ENCODE measurements at places on chromosomes 1 and 21. TPM values are rescaled to one million over a fixed set of nuclear protein-coding genes. Genes with fewer than 3 reads are reported as not detected.

GRCh38 chr1:209900734-209901133, 37.3 kb upstream of the SYT14 start:
- DNase-seq: no peak
- no peaks in the 10 kb centered on the region for H3K36me3 ChIP-seq
- H3K4me1 ChIP-seq: peaks cover 3% of the 10 kb centered on the region
- H3K27ac ChIP-seq: no peak overlapping the region
- H3K4me3 ChIP-seq: no peak overlapping the region

- no peaks in the 10 kb centered on the region for H3K36me3 ChIP-seq
- no peaks in the 10 kb centered on the region for H3K4me1 ChIP-seq
- no peak overlapping the region for H3K27ac ChIP-seq
- no peak overlapping the region for H3K4me3 ChIP-seq
- DNase-seq: no peak
These were observed 347.7 kb downstream of the TGFB2 start for GRCh38 chr1:218692808-218693207.

GRCh38 chr1:5724847-5725246, 267.4 kb downstream of the NPHP4 start:
- H3K27me3 ChIP-seq: peaks cover 11% of the 10 kb centered on the region
- no peak overlapping the region for H3K27ac ChIP-seq
- no peaks in the 10 kb centered on the region for H3K4me1 ChIP-seq
- no peak overlapping the region for H3K4me3 ChIP-seq
- DNase-seq: no peak

DNA sequence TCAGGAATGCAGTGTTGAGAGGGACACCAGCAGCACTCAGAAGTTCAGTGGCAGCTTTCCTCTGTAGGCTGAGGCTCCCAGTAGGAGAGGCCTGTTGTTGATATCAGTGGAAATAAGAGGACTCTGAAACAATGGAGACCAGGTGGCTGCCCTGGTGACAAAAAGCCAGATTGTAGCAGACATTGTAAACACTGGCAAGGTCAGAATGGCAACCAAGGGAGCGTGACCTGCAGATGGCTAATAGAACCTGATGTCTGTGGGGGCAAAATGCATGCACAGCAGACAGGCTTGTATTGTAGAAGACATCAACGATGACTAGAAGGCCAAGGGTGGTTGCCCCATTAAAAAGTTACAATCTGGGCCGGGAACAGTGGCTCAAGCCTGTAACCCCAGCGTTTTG, 53.1 kb upstream of the GPR37L1 start:
- no peaks in the 10 kb centered on the region for H3K4me1 ChIP-seq
- no peak overlapping the region for H3K27ac ChIP-seq

DNA sequence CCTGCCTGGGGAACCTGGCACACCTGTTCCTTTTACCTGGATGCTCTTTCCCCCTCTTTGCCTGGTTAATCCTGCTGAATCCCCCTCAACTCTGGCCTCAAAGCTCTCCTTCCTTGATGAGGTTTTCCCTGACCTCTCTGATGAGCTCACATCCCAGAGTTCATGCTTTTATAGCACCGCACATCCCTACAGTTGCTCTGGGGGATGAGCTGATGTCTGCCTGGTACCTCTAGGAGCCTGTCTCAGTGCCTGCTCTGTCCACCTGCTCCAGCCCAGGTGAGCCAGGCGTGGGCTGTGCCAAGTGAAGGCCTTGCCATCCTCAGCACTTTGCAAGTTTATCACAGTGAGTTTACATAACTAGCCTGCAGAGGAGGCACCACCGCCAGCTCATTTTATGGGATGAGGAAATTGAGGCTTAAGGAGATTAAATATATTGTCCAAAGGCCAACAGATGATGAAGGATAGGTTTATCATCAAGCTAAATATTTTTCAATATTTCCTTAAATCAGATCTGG, 58.6 kb upstream of the TMPRSS2 start:
- DNase-seq: no peak
- peaks cover 5% of the 10 kb centered on the region for H3K4me1 ChIP-seq
- H3K27ac ChIP-seq: no peak overlapping the region
- H3K4me3 ChIP-seq: no peak overlapping the region
- H3K36me3 ChIP-seq: no peaks in the 10 kb centered on the region

DNA sequence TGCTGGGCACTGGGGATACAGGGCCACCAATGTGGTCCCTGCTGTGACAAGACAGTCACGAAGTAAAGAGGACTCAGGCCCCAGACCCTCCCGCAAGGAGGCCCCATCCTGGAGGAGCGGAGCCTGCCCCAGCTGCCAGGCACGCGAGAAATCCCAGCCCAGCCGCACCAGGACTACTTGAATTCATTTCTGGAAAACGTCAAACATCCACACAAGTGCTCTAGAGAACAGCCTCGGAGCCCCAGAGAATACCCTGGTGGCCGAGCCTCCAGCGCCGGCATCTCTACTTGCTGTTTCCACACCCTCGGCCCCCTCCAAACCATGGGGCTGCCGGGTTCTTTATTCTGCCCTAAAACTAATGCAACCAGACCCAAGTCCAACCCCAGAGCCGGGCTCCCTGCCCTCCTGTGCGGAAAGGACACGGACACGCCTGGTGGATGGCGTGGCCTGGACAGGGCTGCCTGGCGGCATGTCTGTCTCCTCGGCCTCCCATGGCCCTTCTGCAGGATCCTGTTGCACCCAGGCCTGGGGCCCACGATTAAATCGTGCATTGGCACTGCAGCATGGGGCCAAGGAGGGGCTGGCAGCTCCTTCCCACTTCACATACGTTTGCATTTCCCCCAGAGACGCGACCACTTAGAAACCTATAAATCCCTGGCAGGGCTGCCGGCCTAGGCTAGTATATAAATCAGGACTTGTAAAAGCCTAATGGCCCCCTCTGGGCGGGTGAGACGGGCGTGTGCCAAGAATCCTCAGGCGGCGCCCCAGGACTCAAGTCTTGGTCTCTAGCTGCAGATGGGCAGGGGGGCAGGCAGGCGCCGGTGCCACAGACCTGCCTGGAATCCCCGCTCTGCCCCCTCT, 41.2 kb downstream of the DMRTB1 start:
- no peaks in the 10 kb centered on the region for H3K27me3 ChIP-seq
- H3K4me1 ChIP-seq: no peaks in the 10 kb centered on the region
- H3K27ac ChIP-seq: no peak overlapping the region
- no peak for DNase-seq

GRCh38 chr1:202616355-202616915, 93.8 kb downstream of the SYT2 start:
- no peak overlapping the region for H3K27ac ChIP-seq
- H3K4me1 ChIP-seq: peaks cover 12% of the 10 kb centered on the region
- no peaks in the 10 kb centered on the region for H3K36me3 ChIP-seq
- DNase-seq: no peak
- H3K27me3 ChIP-seq: peaks cover 10% of the 10 kb centered on the region

GRCh38 chr1:37901191-37901892, 42.0 kb upstream of the MTF1 start:
- DNase-seq: no peak
- H3K4me1 ChIP-seq: peaks cover 8% of the 10 kb centered on the region
- peaks cover 5% of the 10 kb centered on the region for H3K36me3 ChIP-seq
- no peaks in the 10 kb centered on the region for H3K27me3 ChIP-seq
- H3K4me3 ChIP-seq: no peak overlapping the region
- no peak overlapping the region for H3K27ac ChIP-seq

GRCh38 chr1:98781906-98782305, 120.4 kb downstream of the SNX7 start:
- no peak for DNase-seq
- peaks cover 13% of the 10 kb centered on the region for H3K36me3 ChIP-seq
- H3K4me3 ChIP-seq: no peak overlapping the region
- peaks cover 2% of the 10 kb centered on the region for H3K27me3 ChIP-seq
- H3K4me1 ChIP-seq: no peaks in the 10 kb centered on the region

- no peak for DNase-seq
- no peaks in the 10 kb centered on the region for H3K36me3 ChIP-seq
- peaks cover 6% of the 10 kb centered on the region for H3K27me3 ChIP-seq
- no peak overlapping the region for H3K27ac ChIP-seq
- no peaks in the 10 kb centered on the region for H3K4me1 ChIP-seq
- H3K4me3 ChIP-seq: no peak overlapping the region
These were observed 3.5 kb upstream of the CLEC20A start for GRCh38 chr1:178500091-178500770.

- peaks cover 17% of the 10 kb centered on the region for H3K4me1 ChIP-seq
- DNase-seq: no peak
- H3K4me3 ChIP-seq: peak overlapping the region; percentile 24
- H3K27ac ChIP-seq: peak overlapping the region; percentile 23
- H3K36me3 ChIP-seq: no peaks in the 10 kb centered on the region
These were observed 76.3 kb downstream of the RD3 start for GRCh38 chr1:211415700-211416099.

DNA sequence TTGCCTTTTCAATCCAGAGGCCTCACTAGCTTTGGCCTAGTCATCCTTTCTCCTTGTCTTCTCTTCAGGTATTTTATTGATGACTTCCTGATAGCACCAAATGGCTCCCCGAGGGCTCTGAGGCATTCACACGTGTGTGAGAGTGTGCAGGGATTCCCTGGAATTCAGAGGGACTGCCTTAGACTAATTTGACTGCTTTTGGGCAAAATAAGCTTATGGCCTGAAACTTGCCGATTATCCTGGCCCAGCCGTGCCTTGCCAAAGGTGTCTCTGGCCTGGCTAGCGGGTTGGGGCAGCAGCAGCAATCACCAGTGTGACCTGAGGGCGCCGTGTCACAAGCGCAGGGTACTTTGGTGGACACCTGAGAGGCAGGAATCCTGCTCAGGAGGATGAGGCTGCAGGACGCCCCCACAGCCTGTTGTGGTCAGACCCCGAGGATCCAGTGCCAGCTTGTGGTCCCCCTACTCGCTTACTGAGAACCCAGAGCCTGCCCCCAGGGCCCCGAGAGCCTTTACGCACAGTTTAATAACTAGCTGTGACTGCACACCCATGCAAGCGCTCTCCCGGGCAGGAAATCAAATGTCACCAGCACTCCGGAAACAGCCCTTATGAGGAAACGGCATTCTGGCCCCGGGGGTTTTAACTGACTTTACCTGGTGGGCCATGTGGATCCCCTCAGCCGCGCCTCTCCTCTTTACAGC, 62.8 kb upstream of the PDE9A start:
- no peak overlapping the region for H3K27ac ChIP-seq
- H3K27me3 ChIP-seq: no peaks in the 10 kb centered on the region
- H3K4me3 ChIP-seq: no peak overlapping the region

GRCh38 chr1:180309338-180309737, 79.3 kb downstream of the LHX4 start:
- no peaks in the 10 kb centered on the region for H3K4me1 ChIP-seq
- H3K27ac ChIP-seq: no peak overlapping the region
- H3K27me3 ChIP-seq: no peaks in the 10 kb centered on the region
- DNase-seq: no peak
- H3K4me3 ChIP-seq: no peak overlapping the region

GRCh38 chr1:56910441-56910985, 55.3 kb downstream of the C8B start:
- H3K27ac ChIP-seq: no peak overlapping the region
- no peak for DNase-seq
- H3K27me3 ChIP-seq: peaks cover 1% of the 10 kb centered on the region
- H3K4me1 ChIP-seq: no peaks in the 10 kb centered on the region

- H3K27me3 ChIP-seq: no peaks in the 10 kb centered on the region
- H3K27ac ChIP-seq: no peak overlapping the region
- DNase-seq: no peak
- peaks cover 23% of the 10 kb centered on the region for H3K36me3 ChIP-seq
These were observed 43.7 kb downstream of the AKT3 start for GRCh38 chr1:243806310-243806709.

DNA sequence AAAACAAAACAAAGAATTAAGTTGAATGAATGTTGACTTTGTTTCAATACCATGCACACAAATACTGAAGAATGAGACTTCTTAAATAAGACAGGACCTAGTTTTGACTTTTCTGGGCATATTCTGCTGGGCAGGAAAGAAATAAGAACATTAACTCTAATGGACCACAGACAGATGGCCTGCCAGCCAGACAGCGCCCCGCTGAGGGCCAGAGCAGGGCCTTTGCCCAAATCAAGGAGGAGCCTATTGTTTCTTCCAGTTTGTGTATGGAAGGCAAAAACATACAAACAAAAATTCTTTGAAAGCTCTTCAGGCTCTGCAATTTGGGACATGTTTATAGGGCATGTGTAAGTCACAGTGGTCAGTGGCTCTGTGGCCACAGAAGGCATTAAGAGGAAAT, 44.4 kb upstream of the KIF26B start:
- H3K4me3 ChIP-seq: no peak overlapping the region
- no peak for DNase-seq
- no peaks in the 10 kb centered on the region for H3K36me3 ChIP-seq
- H3K4me1 ChIP-seq: no peaks in the 10 kb centered on the region
- no peak overlapping the region for H3K27ac ChIP-seq
- no peaks in the 10 kb centered on the region for H3K27me3 ChIP-seq

- H3K36me3 ChIP-seq: no peaks in the 10 kb centered on the region
- H3K4me3 ChIP-seq: no peak overlapping the region
- H3K27me3 ChIP-seq: no peaks in the 10 kb centered on the region
- no peak for DNase-seq
- H3K4me1 ChIP-seq: no peaks in the 10 kb centered on the region
These were observed 22.8 kb upstream of the EFNA1 start for GRCh38 chr1:155104605-155105534.

- H3K4me1 ChIP-seq: no peaks in the 10 kb centered on the region
- peaks cover 7% of the 10 kb centered on the region for H3K36me3 ChIP-seq
- H3K27me3 ChIP-seq: no peaks in the 10 kb centered on the region
- DNase-seq: no peak
These were observed 128.2 kb downstream of the GALNT2 start for GRCh38 chr1:230195199-230195598.

- H3K4me1 ChIP-seq: peaks cover 5% of the 10 kb centered on the region
- no peaks in the 10 kb centered on the region for H3K27me3 ChIP-seq
- peak; percentile 37 for DNase-seq
- H3K27ac ChIP-seq: no peak overlapping the region
These were observed 202.1 kb downstream of the NCAM2 start for GRCh38 chr21:21200103-21200938.

- H3K27me3 ChIP-seq: peaks cover 9% of the 10 kb centered on the region
- DNase-seq: no peak
- H3K36me3 ChIP-seq: no peaks in the 10 kb centered on the region
- no peaks in the 10 kb centered on the region for H3K4me1 ChIP-seq
- no peak overlapping the region for H3K27ac ChIP-seq
These were observed 17.0 kb upstream of the IGSF21 start for GRCh38 chr1:18090636-18091035.

The OR10J1 gene
- not detected for total RNA-seq

The RGSL1 gene
- not detected for total RNA-seq

The MSH4 gene
- 0.43 TPM for total RNA-seq

The KCNA2 gene
- total RNA-seq: 0.24 TPM

The GIPC2 gene
- not detected for total RNA-seq

The TRIM62 gene
- total RNA-seq: 3.9 TPM

The LYPD8 gene
- total RNA-seq: not detected

The KANK4 gene
- total RNA-seq: not detected

The CAPN8 gene
- not detected for total RNA-seq

The LPAR3 gene
- total RNA-seq: 0.36 TPM
